Cerebellar nuclear complex (tissue), 1 donor: ENCODE measurements at places on chromosomes 4 and X.
A peak's percentile ranks its signal among the peaks of the same experiment; 100 is the strongest.

- no peak for DNase-seq
Measured at GRCh38 chrX:40157228-40158035, 59.7 kb upstream of the BCOR start.

DNA sequence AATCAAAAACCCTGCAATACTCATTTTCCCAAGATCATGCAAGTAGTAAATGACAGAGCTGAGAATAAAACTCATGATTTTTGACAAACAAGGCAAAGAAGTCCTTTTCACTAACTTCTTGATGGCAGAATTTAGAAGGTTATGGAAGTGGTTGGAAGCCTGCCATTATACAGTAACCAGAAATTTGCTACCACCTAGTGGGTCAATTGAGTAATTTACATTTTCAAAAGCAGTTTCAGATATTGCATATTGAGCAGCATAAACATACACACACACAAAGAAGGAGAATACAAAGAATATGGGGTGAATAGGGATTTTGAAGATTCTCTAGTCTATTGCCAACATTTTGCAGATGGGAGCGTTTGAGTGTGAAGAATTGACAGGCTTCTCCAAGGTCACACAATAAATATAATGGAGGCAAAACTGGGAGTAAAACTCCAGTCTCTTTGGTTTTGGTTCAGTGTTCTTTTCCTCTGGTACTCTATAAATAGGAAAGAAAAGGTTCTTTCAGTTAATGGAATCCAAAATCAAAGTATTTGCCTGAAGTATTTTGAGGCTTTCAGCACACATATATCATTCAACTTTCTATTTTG, 70.2 kb downstream of the GC start:
- no peak for DNase-seq

DNA sequence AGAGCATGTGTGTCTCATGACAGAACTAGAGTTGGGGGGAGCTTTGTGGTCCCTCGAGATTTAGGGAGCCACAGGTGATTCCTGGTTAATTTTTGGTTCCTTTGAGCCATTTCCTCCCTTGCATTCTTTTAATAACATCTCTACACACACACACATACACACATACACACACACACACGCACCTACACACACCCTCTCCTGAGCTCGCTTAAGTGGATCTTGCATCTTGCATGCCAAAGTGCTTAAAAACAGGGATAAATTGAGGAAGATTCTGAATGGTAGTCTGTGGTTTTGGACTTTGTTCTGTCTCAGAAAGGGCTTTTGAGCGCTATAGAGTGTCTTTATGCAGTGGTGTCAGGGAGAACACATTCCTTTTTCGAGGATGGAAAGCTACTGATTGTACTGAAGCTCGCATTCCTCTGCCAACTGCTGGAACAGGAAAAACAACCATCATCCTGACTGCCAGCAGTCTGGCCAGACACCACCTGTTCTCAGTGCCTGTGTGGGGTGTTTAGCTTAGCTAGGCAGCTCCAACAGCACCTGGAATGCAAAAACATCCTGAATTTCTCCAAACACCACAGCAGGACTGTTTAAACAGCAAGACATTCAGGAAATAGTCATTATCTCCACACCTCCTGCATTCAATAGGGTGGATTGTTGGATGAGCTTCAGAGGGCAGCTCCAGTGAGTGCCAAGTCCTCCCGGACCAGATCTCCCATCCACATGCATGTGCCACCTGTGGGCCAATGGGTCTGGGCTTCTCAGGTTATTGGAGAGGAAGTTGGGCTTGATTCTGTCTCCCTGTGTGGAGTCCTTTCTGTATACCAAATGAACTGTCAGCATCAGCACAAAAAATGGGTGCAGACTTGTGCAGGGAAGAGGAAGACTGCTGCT, 21.9 kb upstream of the IGFBP7 start:
- no peak for DNase-seq

DNA sequence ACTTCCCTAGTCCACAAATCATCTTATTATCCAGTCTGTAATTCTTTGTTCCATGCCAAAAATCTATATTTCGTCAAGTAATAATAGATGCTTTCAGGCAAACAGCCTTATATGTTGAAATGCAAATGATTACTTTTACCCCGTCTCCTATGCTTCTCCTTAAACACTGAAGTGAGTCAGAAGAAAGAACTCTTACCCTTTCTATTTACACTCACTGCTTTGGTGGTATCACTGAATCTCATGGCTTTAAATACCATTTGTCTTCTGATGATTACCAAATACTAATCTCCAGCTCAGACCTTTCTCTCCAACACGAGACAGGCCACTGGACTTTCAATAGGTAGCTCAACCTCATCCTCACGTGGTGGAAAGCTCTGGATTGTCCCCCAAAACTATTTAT, 558.1 kb downstream of the IL1RAPL1 start:
- DNase-seq, result no peak

DNA sequence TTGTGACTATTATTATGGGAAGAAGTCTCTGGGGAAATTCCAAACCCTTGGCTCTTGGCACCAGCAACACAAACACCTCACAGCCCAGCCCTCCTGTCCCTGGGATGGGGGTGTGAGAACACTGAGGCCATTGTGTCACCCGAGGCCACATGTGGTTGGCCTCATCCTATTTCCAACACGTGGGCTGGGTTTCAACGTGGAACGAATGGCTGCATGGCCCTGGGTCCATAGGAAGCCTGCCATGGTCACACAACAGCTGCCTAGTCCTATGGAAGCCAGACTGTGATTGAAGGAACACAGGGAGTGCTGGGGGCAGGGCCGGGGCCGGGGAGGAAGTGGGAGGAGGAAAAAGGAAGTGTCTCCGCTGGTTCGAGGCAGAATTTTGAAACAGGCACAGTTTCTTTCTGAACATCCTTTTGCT, 10.0 kb downstream of the CLCN4 start:
- no peak for DNase-seq

DNA sequence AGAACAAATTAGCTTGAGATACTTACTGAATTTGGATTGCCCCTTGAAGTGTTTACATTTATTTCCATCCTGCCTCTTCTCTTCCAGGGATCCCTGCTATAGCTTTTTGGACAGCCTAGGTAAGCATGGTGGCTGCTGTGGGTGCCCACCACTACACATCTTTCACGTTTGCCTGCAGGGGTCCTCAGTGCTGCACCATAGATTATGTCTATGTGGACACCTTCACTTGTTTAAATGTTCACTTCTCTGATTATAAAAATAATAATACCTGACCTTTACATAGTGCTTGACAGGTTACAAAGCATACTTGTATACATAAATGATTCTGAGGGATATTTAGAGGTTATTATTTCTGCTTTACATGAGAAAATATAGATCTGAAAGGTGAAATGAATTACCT, 67.9 kb upstream of the SLC4A4 start:
- no peak for DNase-seq

- DNase-seq, result no peak
Measured at GRCh38 chr4:1026115-1026514, 14.7 kb downstream of the FGFRL1 start.

DNA sequence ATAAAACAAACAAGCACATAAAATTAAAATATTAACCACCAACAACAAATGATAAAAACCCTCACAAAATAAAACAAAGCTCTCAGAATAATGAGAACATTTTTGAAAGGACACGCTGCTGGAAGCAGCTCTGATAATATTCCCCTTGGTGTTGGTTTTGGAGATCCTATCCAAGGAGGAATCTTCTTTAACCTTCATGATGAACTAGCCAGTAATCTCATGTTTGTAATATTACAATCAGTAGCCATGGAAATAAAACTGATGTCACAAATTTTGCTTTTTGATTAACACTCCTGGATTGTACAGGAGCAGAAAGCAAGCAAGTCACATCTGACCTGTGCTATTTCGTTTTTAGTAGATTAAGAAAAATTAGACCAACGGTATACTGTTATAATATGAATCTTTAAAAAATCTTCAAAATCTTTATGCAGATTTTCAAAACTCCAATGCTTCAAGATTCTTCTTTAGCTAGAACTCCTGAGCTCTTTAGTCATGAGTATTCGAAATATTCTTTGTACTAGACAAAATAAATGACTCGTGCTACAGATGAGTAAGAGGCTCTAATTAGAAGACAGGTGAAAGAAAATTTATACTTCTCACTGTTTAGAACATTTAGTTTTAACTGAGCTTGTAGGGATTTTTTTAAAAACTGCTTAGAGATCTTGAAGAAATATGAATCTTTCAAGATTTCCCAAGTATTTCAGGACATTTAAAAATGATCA, 154.1 kb downstream of the RASL11B start:
- no peak for DNase-seq

DNA sequence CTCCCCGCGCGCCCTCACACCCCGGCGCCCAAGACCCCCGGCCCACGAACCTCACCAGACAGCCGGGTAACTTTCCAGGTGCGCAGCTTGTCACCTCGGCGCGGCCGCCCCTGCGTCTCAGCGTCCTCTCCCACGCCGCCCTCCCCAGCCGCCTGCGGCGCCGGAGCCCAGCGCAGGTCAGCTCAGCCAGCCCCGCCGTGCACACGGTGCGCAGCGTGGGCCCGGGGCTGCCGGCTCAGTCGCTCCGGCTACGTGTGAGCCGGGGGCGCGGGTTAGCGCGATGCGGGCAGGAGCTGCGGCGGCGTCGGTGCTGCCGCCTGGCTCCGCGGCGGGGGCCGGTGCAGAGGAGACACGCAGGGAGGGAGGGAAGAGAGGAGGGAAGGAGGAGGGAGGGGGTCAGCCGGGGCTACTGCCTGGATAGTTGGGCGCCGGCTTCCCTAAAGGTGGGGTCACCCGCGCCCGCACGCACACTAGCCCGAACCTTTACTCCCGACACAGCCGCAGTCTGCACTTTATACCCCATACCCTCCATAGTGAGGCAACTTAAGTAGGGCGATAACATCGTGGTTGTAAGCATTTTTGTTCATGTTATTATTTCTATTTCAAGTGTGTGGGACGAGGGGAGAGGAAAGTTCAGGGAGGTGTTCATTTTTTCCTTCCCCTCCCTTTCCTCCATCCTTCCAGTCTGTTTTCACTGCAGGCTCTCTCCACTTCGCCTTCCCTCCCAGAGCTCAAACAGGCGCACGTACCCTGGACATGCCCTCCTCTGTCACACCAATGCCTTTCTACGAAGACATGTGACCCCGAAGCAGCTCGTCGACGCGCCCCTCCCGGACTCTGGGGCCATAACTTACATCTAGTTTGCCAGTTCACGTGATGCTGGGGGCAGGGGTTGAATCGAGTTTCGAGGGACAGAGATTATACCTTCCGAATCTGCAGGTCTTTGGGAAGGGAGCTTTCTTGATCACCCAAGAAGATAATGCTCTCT, at the start of gene PRKG2:
TSS of gene PRKG2 (minus strand) at position 342 of the 988 bp plus-strand sequence. CDS start 10,175 bp downstream, outside the sequence.
- DNase-seq, result no peak

DNA sequence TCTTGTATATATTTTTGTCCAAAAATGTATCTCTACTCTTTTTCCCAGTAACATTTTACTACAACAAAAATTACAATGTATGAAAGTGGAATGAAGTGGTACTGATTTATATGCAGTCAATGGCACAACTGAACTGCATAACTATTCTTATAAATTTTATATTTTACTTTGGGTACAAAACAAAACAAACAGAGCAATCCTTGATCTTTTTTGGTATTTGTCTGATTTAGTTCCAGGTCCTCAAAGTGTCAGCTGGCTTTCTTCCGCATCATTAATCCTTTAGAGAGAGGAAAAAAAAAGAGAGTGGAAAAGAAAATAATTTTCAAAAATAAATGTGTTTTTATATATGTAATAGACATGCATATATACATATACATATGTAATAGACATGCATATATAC, 252.4 kb upstream of the SLIT2 start:
- peak; percentile 44 for DNase-seq

- no peak for DNase-seq
Measured at GRCh38 chrX:45714866-45715265, 514.2 kb upstream of the DIPK2B start.

GRCh38 chr4:54902271-54902670, 223.1 kb downstream of the KDR start:
- DNase-seq, result no peak

DNA sequence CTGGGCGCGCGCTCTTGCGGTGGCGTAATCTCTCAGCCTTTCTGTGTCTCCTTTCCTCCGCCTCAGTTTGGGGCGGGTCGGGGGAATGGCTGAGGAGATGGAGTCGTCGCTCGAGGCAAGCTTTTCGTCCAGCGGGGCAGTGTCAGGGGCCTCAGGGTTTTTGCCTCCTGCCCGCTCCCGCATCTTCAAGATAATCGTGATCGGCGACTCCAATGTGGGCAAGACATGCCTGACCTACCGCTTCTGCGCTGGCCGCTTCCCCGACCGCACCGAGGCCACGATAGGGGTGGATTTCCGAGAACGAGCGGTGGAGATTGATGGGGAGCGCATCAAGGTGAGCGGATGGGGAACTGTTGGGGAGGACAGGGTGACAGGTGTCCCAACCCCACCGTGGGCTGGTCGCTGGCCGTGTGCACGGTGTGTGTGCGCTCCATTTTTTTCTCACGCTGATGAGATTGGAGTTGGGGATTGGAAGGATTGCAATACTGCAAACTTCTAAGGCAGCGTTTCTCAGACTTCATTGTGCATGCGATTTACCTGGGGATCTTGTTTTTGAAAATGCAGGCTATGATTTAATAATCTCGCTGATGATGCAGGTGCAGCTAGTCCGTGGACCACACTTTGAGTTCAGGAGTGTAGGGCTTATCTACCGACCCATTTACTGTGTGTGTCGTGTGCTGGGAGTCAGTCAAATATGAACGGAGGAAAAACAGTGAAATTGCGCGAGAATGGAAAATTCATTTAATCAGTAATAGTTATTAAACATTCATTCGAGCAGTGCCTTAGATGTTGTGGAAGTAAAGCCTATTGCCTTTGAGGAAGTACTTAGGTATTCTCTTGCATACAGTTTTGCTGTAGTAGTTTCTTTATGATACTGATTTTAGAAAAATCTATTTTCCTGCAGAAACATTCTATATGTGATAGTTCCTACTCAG, at the start of gene RAB33B:
TSS of gene RAB33B (plus strand) at position 11 of the 935 bp plus-strand sequence. CDS start at position 86, 75 bp downstream.
- no peak for DNase-seq

- DNase-seq, result no peak
Measured at GRCh38 chrX:1542994-1543725, 6.2 kb upstream of the P2RY8 start.

DNA sequence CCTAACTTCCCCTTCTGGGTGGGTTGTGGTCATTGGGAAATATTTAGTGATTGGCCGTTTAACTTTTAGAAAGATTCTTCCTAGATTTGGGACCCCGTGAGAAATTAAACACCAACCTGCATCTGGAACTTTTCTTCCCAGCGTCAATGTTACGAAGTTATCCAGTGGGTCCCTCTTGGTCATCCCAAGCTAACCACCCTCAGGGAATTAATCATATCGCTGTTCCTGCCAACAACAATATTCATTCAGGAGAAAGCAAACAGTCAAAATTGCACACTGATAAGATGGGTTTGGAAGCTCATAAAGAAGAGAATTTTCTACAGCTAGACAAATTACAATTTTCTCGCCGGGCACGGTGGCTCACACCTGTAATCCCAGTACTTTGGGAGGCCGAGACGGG, 121.2 kb upstream of the STX18 start:
- no peak for DNase-seq

- no peak for DNase-seq
Measured at GRCh38 chr4:40515398-40516293, 114.0 kb downstream of the RBM47 start.

GRCh38 chr4:159224408-159224807, 121.5 kb downstream of the RAPGEF2 start:
- no peak for DNase-seq

GRCh38 chrX:33211356-33212260, at the start of gene DMD:
TSS of gene DMD (minus strand) at chrX:33211549. CDS start at chrX:33211312, 237 bp downstream.
- no peak for DNase-seq
